ENCODE measurements at places on chromosomes 12 and 14.

- no peak for DNase-seq
Observed at GRCh38 chr14:93044121-93044520, 71.6 kb downstream of the ITPK1 start.

GRCh38 chr12:5480938-5481303 lies 49.0 kb downstream of the NTF3 start:
- DNase-seq = no peak

DNA sequence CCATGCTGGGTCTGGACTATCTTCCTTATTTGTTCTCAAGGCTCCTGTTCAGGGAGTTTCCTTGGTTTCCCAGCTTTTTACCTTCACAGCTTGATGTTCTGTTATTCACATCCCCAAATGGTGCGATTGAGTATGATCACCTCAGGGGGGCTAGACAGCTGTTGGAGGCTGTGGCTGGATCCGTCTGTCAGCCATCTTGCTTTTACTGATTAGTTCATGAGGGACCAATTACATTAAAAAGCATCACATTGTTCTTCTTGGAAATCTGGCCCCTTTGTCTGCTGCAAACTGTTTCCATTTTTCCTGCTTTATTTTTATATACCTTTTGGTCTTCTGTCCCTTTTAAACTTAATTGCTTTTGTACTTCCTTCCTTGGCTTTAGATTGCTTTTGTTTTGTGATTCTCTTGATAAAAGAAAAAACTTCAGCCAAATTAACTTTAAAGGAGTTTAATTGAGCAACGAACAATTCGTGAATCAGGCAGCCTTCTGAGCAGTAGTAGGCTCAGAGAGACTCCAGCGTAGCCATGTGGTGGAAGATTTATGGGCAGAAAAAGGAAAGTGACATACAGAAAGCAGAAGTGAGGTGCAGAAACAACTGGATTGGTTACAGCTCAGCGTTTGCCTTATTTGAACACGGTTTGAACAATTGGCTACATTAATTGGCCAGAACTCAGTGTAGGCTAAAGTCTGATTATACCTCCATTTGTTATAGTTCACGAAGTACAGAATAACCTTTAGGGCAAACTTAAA lies 208.7 kb downstream of the AEBP2 start:
- no peak for DNase-seq

DNA sequence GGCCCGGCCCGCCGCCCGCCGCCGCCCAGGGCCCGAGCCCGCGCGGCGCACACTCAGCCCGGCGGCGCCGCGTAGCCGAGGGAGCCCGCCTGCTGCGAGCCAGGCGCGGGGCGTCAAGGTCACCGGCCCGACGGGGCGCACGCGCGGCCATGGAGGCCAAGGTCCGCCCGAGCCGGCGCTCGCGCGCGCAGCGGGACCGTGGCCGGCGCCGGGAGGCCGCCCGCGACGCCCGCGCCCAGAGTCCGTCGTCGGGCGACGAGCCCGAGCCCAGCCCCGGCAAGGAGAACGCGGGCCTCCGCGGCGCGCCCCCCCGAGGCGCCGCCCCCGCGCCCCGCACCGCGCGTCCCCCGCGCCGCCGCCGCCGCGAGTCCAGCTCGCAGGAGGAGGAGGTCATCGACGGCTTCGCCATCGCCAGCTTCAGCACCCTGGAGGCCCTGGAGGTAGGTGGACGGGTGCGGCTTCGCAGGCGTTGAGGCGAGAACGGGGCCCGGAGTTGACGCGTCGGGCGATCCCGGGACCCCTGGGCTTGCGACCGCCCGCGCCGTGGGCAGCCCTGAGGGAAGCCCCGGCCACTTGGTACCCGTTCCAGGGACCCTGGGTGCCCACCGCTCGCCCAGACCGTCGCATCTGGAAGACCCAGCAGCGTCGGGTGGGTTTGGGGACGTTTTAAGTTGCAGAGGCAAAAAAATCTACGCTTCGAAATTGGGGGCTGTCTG lies 629 bp downstream of the FBRSL1 start:
- DNase-seq = no peak

DNA sequence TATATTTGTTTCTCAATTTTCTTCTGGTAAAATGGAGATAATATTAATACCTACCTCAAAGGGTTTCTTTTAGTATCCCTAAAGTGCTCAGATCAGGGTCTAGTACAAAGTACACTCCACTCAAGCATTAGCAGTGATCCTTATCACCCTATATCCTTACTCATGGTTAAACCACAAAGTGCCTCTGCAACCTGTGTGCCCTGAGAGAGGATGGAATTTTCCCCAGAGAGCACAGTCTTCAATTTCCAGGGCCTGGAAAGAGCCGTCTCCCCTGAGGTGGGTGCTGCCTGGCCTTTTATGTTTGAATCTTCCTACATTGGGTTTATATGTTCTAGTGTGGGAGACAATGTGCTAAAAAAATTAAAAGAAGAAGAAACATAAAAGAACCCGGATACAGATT lies 183.1 kb upstream of the FBXO33 start:
- DNase-seq = no peak

- DNase-seq = no peak
Observed at GRCh38 chr14:53783256-53783655, 173.4 kb downstream of the BMP4 start.

- no peak for DNase-seq
Observed at GRCh38 chr14:24817212-24818057, 183.4 kb upstream of the GZMB start.

DNA sequence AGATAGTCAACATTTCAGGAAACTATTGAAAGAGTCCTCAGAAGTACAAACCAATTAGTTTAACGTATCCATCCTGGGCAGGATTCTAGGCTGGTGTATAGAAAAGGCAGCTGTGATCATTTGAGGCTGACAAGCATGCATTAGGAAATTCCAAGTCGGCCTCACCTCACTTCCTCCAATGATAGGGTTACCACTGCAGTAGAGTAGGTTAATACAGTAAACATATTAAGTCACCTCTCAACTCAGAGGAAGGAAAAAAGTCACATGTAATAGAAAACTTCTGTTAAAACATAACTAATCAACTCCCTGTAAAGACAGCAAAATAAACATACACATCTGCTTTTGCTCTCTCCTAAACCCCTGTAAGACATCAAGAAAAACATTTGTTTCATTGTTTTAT lies 33.5 kb downstream of the MED13L start:
- no peak for DNase-seq

Data from stimulated activated CD8-positive, alpha-beta memory T cell treated with anti-CD3 and anti-CD28 coated beads, Interleukin-7, amount 100 ng/mL, for 24 hours (primary cell).